ENCODE measurements at places on chromosomes 13 and 19. TPM values are rescaled to one million over a fixed set of nuclear protein-coding genes. Genes with fewer than 3 reads are reported as not detected.

Gene ZNF229
- total RNA-seq, result 3.2 TPM

Gene IFNL1
- total RNA-seq, result 0.30 TPM

Gene KLK12
- not detected for total RNA-seq

Gene SLC25A41
- total RNA-seq, result 0.18 TPM

Gene CASP14
- not detected for total RNA-seq

Gene KIR3DL1
- not detected for total RNA-seq

Gene PSG7
- not detected for total RNA-seq

Gene ADAMTS10
- total RNA-seq, result 9.8 TPM

Gene SACS
- total RNA-seq, result 14.9 TPM

Gene CCDC8
- total RNA-seq, result not detected

Gene SHISA7
- total RNA-seq, result not detected

Gene NKPD1
- total RNA-seq, result 0.13 TPM

Gene ARRDC5
- total RNA-seq, result not detected

Gene ATP8A2
- total RNA-seq, result not detected

Gene FXYD3
- 0.32 TPM for total RNA-seq

Gene IRF3
- total RNA-seq, result 69.2 TPM

Gene ENOX1
- 0.97 TPM for total RNA-seq

Gene LRRC63
- not detected for total RNA-seq

Gene ZNF628
- 6.9 TPM for total RNA-seq

Gene NXNL1
- not detected for total RNA-seq

Gene OLFM2
- 7.5 TPM for total RNA-seq

Gene ZNF460
- 1.2 TPM for total RNA-seq

Gene RNF225
- not detected for total RNA-seq

Gene SERP2
- total RNA-seq, result not detected

Gene EMC10
- 151 TPM for total RNA-seq

Gene SLC7A10
- not detected for total RNA-seq

Gene SH2D3A
- total RNA-seq, result 16.9 TPM

Gene ZNF112
- total RNA-seq, result 2.0 TPM
